ENCODE measurements at places on chromosomes 5 and 9.

GRCh38 chr9:114409103-114409780 is 21.5 kb upstream of the AKNA start:
- no peak for DNase-seq

DNA sequence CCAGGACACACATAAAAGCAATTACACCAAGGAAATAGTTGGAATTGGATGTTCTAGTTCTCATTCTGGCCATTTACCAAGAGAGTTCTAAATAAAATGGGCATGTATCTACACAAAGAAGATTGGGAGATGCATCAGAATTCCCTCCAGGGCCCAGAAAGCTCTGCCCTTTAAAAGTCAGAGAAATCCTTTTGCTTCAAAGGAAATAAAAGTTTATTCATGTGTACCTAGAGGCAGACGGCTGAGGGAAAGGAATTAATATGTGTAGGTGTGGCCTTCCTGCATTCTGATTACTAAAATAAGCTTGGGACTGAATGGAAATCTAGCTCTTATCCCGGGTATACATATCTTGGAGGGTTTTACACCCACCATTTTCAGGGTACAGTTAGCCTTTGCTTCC is 719.4 kb downstream of the SEMA5A start:
- no peak for DNase-seq

GRCh38 chr5:111762895-111763294 is 5.9 kb upstream of the NREP start:
- DNase-seq = no peak

GRCh38 chr9:95924987-95925386 is 49.5 kb downstream of the ERCC6L2 start:
- DNase-seq = no peak

DNA sequence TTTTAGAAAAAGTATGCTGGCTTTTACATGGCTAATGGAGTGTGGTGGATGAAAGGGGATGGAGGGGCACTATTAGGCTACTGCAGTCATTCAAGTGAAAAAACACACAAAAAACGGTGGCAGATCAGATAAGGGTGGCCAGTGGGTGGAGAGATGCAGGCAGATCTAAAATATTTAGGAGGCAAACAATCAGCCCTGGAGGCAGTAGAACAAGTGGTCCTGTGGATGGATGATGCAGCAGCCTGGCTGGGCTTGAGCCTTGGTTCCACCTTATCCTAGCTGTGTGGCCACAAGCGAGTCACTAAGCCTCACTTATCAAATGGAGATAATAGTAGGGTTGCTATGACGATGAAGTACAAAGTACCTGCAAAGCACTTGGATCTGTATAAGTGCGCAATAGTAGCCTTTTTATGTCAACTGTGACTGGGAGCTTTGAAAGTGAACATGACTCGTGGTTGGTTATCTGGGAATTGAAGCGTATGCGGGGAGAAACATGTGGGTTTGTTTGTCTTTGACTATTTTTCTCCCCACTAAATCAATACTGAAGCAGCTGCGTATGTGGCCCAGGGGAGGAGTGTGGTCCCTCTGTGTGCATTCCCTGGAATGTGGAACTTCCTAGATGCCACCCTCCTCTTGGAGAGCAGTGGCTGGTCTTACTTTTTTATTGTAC is 20.2 kb downstream of the NSG2 start:
- no peak for DNase-seq

DNA sequence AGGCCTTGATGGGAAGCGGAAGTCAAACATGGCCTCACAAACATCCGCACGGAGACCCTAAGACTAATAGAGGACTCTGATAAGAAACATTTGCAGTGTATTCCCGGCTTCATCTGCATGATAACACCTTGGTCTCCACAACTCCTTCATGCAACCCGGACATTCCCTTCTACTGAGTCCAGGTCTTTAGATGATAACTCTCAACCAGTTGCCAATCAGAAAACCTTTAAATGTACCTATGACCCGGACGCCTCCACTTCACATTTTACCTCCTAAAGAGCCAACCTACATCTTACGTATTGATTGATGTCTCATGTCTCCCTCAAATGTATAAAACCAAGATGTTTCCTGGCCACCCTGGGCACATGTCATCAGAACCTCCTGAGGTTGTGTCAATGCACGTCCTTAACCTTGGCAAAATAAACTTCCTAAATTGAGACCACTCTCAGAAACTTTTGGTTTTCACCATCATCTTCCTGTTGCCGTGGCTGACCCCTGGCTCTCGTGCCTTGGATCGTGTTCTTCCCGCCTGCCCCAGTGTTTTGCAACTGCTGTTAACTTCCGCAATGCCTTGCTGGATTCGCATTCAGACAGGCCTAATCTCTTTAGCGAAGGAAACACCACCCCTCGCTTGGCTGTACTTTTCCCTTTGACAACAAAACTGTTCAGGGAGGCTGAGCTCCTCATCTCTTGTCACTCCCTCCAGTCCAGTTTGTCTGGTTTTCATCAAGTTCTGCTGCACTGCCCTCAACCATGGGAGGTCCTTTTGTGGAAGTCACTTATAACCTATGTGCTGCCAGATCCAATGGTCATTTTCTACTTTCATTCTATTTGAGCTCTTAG is 1.1 kb upstream of the DAP start:
- DNase-seq = no peak

DNA sequence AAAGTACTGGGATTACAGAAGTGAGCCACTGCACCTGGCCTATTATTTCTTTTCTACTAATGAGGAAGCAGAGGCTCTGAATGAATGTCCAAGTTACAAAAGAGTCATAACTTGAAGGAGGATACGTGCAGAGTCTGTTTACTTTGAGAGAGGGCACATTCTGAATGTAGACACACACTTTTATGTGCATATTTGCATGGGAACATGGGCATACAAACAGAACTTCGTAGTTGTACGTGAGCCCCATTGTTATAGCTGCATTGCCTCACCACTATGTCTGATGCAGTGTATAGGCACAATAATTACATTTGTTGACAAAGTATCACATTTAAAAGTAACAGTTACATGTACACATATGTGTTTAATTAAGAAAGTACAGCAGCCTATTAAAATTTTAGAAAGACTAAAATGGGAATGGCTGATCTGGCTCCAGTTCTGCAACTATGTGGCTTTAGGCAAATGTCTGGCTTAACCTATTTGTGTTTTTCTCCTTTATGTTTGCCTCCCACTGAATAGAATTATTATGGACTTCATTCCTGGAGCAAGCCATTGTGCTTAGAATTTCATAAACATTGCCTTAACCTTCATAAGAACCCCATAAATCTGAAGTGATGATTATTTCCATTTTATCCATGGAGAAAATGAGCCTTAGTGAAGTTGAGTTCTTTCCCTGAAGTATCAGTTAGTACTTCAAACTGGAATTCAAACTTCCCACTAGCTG is 3.0 kb upstream of the DPYSL3 start:
- no peak for DNase-seq

DNA sequence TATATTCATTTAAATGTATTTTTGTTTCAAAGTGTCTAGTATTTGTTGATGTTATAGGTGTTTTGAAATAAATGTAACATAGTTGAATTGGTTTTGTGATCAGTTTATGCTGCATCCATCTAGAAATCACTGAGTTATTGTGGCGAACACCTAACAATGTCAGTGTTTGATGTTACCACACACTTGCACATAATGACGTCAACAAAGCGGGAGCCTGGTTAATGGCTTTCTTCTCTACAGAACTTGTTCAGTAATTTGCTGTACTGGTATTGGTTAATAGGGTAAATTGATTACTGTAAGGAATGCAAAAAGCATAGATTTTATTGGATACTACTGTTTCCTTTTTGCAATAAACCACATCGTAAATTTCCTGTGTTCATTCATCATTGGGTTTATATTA is 133.0 kb downstream of the ATG10 start:
- no peak for DNase-seq

- no peak for DNase-seq
Measured at GRCh38 chr5:1834721-1835429, 33.7 kb downstream of the NDUFS6 start.

GRCh38 chr9:128149001-128149701 is at the start of gene LCN2:
Gene LCN2 (plus strand): TSS chr9:128149453. CDS start chr9:128149526, 73 bp downstream.
- no peak for DNase-seq

- no peak for DNase-seq
Measured at GRCh38 chr5:45281081-45281480, 415.1 kb downstream of the HCN1 start.

DNA sequence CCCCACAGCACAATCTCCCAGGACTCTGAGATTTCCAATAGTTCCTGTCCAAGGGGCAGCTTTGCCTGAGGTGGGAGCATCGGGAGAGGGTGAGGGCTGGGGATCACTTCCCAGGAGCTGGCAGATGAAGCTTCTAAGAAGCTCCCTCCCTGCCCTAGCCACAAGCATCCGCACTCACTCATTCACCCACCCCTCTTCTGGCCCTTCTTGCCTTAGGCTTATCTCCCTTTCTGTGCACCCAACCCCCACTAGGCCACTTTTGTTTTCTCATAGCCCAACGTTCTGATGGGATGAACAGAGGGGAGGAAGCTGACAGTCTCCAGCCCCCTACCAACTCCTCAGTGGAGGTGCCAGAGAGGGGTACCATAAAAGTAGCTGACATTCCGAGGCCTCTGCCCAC is 3.7 kb upstream of the PCDH1 start:
- DNase-seq = no peak

- peak; percentile 21 for DNase-seq
Measured at GRCh38 chr9:37528652-37529471, 43.1 kb downstream of the POLR1E start.

Measured in stimulated activated CD8-positive, alpha-beta memory T cell treated with anti-CD3 and anti-CD28 coated beads, Interleukin-15, amount 100 ng/mL, for 1 hour (primary cell).